ENCODE measurements at places on chromosomes 7 and 10. TPM values are rescaled to one million over a fixed set of nuclear protein-coding genes. Genes with fewer than 3 reads are reported as not detected.

- no peak for DNase-seq
These were observed 214.6 kb upstream of the PHF14 start for GRCh38 chr7:10759120-10759519.

DNA sequence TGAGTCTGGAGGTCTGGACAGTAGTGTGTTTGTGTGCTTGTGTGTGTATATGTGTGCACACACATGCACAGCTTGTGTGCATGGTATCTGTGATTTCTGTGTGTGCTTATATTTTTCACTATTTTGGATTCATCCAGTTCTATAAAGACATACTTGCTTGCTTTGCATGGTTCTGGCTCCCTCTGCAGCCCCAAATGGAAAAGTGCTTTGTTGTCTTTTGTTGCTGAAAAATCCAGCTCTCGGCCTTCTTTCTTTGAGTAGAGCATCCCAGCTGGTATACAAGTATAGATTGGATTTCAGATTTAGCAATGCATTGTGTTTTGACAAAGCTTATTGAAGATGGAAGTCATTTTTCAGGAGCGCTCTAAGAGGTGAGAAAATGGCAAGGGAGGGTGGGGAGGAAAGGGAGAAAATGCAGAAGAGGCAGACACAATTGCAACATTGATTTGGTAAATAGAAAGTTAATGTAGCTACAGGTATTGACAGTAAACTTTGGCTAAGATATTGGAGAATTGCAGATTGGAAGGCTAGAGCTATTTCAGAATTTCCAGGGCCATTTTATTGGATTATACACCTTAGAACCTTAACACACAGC, 333.9 kb downstream of the AUTS2 start:
- DNase-seq, result no peak

DNA sequence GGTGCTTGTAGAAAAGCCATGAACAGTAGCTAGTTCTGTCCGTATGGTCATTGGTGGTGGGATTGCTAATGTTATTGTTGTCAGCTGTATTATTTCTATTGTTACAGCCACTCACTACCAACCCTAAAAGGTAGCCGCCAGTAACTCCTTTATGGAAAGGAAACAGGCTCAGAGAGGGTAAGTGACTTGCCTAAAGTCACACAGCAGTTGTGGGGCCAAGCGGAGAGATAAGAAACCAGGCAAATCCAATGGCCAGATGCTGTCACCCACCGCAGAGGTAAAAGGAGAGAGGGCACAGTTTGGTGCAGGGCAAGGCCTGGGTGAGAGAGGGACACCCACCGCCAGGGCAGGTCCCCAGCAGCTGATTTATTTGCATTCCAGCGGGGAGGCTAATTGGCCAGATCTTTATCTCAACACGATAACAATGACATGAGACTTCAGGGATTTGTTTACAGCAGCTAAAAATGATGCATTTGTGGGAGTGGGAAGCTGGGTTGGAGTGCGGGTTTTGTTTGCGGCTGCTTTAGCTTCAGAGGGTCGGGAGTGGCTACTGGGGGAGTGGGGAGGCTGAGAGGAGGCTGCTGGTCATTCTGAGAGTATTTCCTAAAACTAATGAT, 8.6 kb upstream of the NKX2-3 start:
- no peak for DNase-seq

GRCh38 chr7:26526265-26526587, 234.6 kb downstream of the SNX10 start:
- no peak for DNase-seq

DNA sequence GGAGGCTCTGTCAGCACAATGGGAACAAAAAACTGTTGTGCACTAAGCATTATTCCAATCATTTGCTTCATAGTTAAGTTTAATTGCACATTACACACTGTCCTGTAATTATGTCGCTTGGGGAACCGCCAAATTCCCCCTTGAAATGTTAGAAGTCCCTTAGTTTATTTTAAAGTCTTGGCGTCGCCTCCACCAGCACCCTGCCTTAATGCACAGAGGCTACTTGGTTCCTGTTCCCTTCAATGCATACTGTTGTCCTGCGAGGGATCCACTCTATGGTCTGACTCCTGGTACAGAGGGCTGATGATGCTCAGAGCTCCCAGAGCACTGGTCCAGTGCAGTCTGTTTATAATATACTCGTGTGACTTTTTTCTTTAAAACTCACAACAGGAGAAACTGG, 330.7 kb downstream of the ELMO1 start:
- DNase-seq, result no peak

- no peak for DNase-seq
These were observed 110.6 kb downstream of the LSM5 start for GRCh38 chr7:32379510-32380112.

DNA sequence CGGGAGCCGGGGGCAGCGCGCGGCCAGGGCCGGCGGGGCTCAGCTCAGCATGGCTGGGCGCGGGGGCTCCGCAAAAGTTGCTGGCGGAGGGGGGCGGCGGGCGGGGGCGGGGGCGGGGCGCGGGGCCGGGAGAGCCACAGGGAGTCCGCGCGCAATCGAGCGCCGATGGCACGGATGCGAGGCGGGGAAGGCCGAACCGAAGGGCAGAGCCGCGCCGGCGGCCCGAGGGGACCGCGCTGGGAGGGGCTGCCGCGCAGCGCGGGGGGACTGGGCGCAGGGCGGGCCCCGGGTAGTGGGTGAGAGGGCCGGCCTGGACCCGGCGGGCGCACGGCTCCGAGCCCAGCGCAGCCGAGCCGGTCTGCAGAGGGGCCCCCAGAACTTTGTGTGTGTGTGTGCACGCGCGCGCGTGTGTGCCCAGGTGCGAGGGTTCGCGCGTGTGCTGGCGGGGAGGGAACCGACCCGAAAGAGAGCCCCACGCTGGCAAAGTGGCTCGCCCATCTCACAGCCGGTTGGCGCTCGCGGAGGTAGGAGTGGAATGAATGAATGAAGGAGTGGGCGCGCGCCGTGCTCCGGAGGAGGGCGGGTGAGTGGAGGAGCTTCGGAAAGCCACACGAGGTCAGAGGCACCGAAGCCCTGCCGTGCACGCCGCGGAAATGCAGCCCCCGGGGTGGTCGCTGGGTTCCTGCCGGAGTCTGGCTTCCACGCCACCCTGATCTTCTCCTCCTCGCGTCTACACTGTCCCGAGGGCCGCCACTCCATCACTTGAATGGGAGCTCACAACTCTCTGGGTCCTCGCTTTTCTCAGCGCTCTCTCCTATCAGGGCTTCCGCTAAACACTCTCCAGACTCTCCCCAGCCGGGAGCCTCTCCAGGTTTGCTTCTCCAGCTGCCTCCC, at the start of gene HIPK2:
TSS of gene HIPK2 (minus strand) at position 51 of the 894 bp plus-strand sequence. CDS start 375 bp downstream, outside the sequence.
- DNase-seq, result peak; percentile 81

GRCh38 chr10:88108115-88108610, 244.7 kb downstream of the PTEN start:
- no peak for DNase-seq

- DNase-seq, result no peak
These were observed 217.8 kb upstream of the FRMD4A start for GRCh38 chr10:14548474-14548873.

DNA sequence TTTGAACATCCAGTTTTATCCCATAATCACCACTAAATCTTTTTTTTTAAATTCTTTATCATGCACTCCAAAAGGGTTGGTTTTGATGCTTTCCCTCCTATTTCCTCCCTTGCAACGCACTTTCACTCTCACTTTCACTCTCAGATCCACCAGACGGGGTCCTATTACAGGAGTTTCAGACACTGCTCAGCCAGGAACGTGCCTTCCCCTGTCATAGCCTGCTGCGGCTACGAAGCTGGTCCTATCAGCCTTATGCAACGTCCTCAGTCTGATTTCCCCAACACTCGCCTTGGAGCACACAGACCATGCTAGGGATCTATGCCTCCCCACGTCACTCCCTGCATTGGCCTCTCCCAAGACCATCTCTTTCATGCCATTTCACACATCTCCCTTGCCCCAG, 23.4 kb downstream of the ZPBP start:
- peak; percentile 42 for DNase-seq

GRCh38 chr10:115710136-115710535, 562.9 kb downstream of the GFRA1 start:
- no peak for DNase-seq

GRCh38 chr7:152699079-152699478, 23.1 kb upstream of the XRCC2 start:
- DNase-seq, result no peak

GRCh38 chr10:54667136-54667535, 133.9 kb downstream of the PCDH15 start:
- no peak for DNase-seq

DNA sequence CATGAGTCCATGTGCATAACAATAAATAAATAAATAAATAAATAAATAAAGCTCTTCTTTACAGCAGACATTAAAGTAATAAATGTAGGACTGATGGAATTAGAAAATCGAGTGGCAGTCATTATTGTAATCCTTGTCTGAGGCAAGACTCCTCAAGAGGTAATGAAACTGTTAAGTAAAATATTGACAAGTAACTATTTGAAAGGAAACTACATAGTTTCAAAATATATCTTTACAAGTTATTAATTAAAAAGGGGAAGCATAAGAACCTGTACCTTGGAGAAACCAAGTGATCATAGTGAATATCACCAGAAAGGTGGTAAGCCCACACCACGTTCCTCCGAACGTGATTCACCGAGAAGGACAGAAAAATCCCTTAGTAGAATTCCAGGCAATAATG, 285.6 kb upstream of the SORCS1 start:
- DNase-seq, result no peak

- peak; percentile 81 for DNase-seq
These were observed at the start of gene NT5C2 for GRCh38 chr10:103193107-103193819. NT5C2 (minus strand) TSS chr10:103193272; CDS start chr10:103174958, 18,314 bp downstream.

DNA sequence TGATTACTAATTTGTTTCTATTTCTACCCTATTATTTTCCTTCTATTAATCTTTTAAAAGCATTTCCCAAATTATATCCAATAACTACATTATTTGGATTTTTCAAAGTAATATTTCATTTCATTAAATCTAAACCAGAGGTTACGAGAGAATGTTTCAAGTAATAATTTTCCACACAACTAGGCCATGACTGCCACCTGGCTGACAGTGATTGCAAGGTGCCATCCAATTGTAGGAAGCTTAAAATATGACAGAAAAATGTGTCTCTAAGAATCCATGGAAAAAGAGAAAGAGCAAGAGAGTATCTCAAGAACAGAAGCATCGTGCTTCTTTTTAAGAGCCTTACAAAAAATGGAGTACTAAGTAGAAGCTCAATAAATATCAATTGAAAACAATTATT, 48.7 kb downstream of the TPK1 start:
- DNase-seq, result no peak

GRCh38 chr10:103492655-103493261, 747 bp upstream of the NEURL1 start:
- DNase-seq, result no peak

Gene MLXIPL
- not detected for total RNA-seq

Gene PKD2L1
- not detected for total RNA-seq

Gene CDC14C
- not detected for total RNA-seq

Gene ARHGAP19
- total RNA-seq, result 50.4 TPM

Gene C7orf57
- 0.12 TPM for total RNA-seq

Gene ELMO1
- total RNA-seq, result 101 TPM

Gene LRGUK
- total RNA-seq, result 0.19 TPM

Gene TMEM225B
- total RNA-seq, result 2.3 TPM

Gene SFRP4
- total RNA-seq, result not detected

Gene OR9A2
- not detected for total RNA-seq

Gene VSIR
- total RNA-seq, result 68.4 TPM

Gene HGF
- total RNA-seq, result not detected

Gene DEPP1
- not detected for total RNA-seq

Gene NUTM2E
- total RNA-seq, result 0.28 TPM

Gene ZNF736
- 20.1 TPM for total RNA-seq

Gene DIP2C
- total RNA-seq, result 0.99 TPM
